ENCODE measurements at places on chromosomes 4 and X. TPM values are rescaled to one million over a fixed set of nuclear protein-coding genes. Genes with fewer than 3 reads are reported as not detected.

DNA sequence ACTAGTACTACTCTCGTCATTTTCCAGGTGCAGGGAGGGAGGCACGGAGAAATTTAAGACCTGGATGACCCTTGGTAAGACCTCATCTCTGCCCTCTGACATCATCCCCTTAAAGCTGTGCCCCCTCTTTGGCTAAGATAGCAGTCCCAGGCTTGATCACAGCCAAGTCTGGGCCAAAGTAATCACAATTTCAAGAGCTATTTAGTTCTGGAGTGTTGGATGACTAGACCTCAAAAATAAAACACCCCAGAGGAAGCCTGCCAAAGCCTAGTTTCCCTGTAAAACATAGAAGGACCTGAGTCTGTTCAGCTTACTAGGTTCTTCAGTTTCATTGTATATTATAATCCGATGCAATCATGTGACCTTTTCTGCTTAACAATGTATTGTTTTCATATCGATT, 144.6 kb upstream of the ARHGEF9 start:
- DNase-seq, result no peak

DNA sequence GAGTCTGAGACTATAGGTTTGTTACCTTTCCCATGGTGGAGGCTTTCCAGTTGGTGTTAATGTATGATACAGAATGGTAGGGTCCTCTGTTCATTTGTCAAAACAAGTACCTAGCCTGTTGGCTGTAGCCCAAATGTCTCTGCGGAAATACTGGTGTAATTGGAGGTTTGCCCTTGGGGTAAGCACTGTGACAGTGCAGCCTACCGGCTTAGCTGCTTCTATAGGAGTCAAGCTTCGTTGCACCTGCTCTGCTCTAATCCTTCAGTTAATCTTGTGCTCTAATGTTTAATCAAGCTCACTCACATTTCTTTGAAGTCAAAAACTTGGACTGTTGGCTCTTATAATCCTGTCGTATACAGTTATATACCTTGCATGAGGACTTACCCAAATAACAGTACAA, 203.4 kb downstream of the CCNG2 start:
- DNase-seq, result no peak

- DNase-seq, result no peak
Measured at GRCh38 chr4:178026999-178027398, 584.8 kb upstream of the AGA start.

DNA sequence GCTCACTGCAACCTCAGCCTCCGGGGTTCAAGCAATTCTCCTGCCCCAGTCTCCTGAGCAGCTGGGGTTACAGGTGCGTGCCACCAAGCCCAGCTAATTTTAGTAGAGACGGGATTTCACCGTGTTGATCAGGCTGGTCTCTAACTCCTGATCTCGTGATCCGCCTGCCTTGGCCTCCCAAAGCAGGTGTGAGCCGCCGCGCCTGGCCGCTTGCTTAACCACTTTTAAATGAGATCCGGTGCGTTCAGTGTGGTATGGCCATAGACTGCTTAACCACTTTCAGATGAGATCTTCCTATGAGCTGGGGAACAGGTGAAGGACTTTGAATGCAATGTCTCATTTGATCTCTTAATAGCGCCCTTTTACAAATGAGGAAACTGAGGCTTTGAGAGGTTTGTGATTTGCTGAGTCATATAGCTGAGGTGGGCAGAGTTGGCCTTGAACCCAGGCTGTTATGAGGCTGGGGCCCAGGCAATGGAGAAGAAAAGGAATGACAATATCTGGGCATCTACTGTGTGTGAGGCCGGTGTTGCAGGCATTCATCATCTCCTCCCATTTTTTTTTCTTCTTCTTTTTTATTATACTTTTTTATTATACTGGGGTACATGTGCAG, 41.9 kb upstream of the NSG1 start:
- DNase-seq, result no peak

- no peak for DNase-seq
Measured at GRCh38 chr4:148749403-148749802, 307.2 kb upstream of the NR3C2 start.

GRCh38 chr4:113837397-113837796, 75.9 kb upstream of the CAMK2D start:
- peak; percentile 87 for DNase-seq

- no peak for DNase-seq
Measured at GRCh38 chrX:149572743-149573142, 14.5 kb downstream of the MAGEA9B start.

Gene CTPS2
- total RNA-seq, result 11.4 TPM

GRCh38 chr4:17397611-17398010, 114.3 kb downstream of the QDPR start:
- no peak for DNase-seq

Gene BEX1
- 16.6 TPM for total RNA-seq

DNA sequence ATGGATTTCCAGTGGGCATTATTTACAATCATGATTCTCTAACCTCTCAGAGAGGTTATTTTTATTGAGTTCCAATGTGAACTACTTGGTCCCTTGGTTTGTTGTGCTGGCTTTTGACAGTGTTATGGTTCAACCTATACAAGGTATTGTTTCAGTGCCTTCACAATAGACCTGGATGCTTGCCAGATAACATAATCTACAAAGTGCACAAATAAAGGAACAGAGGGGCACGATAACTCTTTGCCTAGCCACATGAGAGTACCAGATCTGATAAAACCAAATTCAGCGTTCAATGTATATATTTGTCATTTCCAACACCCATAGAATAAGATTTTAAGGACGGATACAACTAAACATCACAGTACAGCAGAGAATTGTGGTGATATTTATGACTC, 120.8 kb downstream of the RASL11B start:
- no peak for DNase-seq

GRCh38 chr4:176334066-176334465, 14.3 kb downstream of the SPCS3 start:
- no peak for DNase-seq

Gene MAOB
- total RNA-seq, result 0.77 TPM

Data from astrocyte (in vitro differentiated cells and primary cell).